ENCODE measurements at places on chromosomes 6 and 20.

DNA sequence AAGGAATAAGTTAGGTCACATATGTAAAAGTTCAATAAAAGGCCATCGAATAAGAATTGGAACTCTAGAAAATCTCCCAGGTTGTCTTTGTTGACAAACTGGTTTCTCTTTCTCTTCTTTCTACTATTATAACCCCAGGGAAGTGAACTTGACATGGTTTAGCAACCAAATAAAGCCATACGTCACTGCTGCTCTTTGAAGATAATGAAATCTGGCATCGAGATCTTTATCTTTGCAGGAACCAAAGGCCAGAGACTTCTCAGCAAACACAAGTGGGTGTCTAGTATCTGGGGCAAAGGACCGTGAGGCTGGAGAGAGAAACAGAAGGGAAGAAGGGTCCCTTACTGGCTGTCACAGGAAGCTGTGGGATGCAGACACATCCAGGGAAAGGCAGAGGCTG, 286.7 kb upstream of the CDYL start:
- DNase-seq: no peak

GRCh38 chr20:35404614-35405259, 7.0 kb downstream of the UQCC1 start:
- no peak for DNase-seq

GRCh38 chr6:56688521-56688920, 45.8 kb upstream of the DST start:
- no peak for DNase-seq

- no peak for DNase-seq
Observed at GRCh38 chr6:40439026-40439800, 148.0 kb downstream of the LRFN2 start.

- DNase-seq: no peak
Observed at GRCh38 chr6:146592451-146592850, 6.3 kb upstream of the ADGB start.

- no peak for DNase-seq
Observed at GRCh38 chr6:119294984-119295383, 54.6 kb downstream of the MAN1A1 start.

DNA sequence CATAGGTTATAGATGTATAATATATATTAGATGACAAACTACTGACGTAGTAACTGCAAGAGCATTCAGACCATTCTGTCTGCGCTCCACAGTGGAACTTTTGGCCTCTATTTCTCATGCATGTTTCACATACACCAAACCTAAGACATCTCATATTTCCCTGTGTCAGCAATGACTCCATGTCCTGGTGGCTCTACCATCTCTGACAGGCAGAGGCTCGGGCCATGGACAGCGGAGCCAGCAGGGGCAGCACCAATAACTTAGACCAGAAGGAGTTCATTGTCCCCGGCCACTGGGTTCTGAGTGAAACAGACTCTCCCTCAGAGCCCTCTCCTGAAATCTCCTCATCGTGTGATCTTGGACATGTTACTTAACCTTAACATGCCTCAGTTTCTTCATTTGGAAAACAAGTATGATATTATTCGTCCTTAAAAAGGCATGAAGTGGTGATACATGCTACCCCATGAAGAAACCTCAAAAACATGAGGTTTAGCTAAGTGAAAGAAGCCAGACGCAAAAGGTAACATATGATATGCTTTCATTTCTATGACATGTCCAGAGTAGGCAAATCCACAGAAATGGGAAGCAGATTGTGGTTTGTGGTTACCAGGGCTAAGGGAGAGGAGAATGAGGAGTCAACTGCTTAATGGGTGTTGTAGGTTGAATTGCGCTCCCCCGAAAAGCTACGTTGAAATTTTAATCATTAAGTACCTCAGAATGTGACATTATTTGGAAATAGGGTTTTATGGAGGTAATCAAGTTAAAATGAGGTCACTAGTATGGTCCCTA, 564.0 kb upstream of the JARID2 start:
- no peak for DNase-seq

- DNase-seq: peak; percentile 27
Observed at GRCh38 chr6:117463762-117464665, 18.5 kb upstream of the DCBLD1 start.

- no peak for DNase-seq
Observed at GRCh38 chr6:20159098-20159497, 53.2 kb downstream of the MBOAT1 start.

DNA sequence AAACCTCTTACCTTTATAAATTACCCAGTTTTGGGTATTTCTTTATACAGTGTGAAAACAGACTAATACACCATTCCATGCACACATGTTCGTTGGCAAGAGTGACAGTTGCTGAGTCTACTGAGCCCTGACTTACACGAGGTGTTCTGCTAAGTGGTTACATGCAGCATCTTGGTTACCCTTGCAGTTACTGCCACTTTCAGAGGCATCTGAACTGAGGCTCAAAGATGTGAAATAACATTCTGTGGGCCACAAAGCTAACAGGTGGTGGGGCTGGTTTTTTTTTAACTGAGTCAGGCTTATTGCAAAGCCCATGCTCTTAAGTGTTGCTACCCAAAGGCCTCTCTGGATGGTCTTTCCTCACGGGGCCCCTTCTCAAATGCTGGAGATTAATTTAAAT, 54.4 kb upstream of the GTSF1L start:
- no peak for DNase-seq

DNA sequence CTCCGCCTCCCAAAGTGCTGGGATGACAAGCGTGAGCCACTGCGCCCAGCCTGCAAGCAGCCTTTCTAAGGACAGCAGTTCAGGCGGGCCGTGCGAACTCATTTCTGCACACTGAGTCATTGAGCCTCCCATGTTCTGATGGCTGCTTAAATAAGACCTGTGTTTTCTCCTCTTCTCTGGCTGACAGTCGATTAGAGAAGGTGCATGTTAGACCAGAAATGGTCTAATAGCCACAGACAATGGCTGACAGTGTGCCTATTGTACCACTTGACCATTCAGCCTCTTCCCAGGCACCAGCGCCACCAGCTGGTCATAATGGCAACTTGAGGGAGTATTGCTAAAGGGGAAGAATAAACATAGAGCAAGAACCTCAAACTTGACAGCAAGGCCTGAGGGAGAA, 6.2 kb downstream of the CST11 start:
- no peak for DNase-seq

- DNase-seq: no peak
Observed at GRCh38 chr20:432208-432607, 24.1 kb downstream of the RBCK1 start.

DNA sequence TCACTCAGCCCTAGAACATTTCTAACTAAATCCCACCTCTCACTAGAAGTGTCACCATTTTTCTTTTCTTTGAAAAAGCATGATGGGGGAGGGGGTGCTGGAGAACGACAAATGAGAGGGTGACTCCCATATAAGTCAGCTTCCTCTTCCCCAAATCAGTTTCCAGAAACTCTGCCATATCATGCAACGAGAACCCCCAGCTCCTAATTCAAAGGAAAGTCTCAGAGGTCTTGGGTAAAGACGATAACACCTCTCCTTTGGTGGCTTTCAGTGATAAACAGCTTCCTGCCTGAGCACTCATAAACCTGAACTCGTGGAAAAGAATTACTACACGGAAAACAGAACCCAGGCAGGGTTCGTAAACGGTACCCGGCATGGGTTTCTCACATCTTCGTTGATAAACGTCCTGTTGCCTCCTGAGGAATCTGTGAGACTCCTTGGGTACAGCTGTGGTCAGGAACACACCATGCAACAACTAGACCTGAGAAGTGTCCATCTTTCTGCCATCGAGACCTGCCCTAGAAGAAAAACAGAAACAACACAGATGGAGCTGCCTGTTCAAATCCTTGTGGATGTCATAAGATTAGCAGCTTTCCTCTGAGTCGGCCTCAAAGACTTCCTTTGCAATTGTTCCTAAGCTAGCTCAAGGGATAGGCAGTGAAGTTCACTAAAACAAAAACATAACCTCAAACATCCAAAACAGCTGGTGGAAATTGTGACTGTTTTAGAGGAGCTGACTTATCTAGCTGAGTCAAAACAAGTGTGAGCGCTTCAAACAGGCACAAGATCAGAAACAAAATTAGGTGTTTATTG, 185.8 kb upstream of the PRDM1 start:
- DNase-seq: peak; percentile 56

DNA sequence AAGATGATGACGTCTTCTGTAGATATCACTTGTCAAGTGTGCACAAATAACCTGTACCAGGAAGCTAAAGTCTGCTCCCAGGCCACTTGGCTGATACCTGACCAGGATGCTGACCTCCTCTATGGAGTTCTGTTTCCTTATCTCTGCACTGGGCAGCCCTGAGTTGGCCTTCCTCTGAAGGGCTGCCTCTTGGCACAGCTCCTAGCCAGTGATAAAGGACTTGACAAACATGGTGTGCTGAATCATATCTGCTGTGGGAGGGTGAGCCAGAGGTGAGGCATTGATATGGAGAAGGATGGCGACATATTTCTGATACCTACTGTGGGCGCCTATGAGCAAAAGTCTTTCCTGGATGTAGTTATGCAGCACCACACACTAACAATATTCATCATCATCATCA, 32.8 kb upstream of the FOXA2 start:
- no peak for DNase-seq

DNA sequence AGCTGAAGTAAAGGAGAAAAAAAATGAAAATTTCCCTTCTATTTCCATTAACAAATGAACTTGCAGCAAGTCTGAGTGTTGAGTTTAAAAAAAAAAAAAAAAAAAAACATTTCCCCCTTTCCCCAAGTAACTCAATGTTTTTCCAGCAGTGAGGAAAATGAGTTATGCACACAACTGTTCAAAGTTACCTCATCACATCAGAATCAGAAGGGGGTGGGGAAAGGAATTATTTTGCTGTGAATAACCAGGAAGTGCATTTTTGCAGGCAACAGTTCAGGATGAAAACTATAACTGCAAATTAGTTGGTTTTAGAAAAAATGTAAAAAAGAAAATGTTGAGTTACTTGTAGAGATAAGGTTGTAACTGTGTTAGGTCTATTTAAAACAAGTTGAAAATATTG, 568.9 kb upstream of the CITED2 start:
- no peak for DNase-seq

GRCh38 chr20:23966927-23967615, 21.5 kb downstream of the GGTLC1 start:
- DNase-seq: no peak

DNA sequence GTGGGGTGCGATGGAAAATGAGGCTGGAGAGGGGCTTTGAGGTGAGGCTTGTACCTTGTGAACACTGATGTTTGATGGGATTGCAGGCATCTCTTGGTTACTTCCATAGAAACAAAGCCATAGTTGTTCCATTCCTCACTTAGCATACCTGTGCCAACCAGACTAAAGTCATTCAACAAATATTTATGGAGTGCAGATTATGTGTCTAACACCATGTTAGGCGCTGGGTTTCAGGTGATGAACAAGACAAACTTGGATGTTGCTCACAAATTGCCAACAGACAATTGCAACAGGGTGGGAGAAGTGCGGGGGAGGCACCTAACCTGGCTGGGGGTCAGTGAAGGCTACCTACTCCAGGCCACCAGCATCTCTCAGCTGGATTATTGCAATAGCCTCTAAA, 1.5 kb downstream of the TTPAL start:
- DNase-seq: no peak

DNA sequence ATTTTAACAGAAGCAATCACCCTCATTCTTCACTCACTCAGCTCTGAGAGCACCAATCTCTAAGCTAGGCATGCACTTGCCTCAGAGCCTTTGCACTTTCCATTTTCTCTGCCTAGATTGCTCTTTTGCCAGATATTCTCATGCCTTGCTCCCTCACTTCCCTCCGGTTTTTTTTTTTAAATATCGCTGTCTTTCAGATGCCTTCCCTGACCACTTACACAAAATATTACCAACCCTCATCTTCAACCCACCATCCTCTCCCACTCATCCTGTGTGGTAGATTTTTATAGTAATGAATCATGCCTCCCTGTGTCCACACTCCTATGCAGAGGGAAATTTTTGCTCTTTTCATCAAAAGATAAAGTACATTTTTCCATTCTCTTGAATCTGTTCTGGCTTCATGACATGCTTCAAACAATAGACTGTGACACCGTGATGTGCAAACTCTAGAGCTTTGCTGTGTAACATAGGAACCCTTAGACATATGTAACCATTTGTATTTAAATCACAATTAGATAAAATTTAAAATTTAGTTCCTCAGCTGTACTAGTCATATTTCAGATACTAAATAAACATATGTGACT, 437.1 kb downstream of the UTRN start:
- DNase-seq: no peak

- DNase-seq: no peak
Observed at GRCh38 chr6:107600936-107601335, 111.0 kb downstream of the SOBP start.

DNA sequence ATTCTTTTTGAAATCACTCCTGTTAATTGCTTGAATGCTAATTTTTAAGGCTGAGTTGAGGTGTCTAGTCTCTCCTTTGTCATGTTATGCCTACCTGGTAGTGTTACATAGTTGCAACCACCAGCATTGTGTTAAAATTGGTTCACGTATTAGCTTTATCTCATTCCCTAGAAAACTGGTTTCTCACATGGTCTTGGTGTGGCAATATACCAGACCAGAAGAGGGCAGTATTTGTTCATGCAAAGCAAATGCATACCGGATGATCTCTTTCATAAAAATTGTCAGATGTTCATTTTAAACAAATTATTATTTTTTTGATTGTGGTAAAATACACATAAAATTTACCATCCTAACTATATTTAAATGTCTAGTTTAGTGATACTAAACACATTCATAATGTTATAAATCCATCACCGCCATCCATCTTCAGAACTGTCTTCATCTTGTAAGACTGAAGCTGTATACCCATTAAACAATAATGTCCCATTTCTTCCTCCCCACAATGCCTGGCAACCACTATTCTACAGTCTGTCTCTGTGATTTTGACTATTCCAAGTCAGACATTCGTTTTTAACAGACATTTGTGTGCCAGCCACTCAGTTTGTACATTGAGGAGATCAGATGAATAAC, 92.8 kb downstream of the ATRN start:
- DNase-seq: no peak

DNA sequence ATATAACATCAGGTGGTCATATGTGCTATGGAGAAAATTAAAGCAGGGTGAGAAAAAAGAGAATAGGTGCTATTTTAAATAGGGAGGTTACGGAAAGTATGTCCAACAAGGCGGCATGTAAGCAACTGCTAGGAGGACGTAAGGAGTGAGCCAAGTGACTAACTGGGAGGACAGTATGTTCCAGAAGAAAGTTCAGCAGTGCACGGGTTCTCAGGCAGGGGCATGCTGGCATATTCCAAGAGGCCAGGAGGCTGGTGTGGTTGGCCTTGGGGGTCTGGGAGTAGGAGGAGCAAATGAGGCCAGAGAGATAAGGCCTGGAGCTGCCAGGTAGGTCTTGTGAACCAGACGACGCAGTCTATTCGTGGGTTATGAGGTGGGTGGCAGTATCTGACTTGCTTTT, 112.4 kb downstream of the ARMC2 start:
- DNase-seq: no peak
